ENCODE measurements at places on chromosomes 5 and 9.

DNA sequence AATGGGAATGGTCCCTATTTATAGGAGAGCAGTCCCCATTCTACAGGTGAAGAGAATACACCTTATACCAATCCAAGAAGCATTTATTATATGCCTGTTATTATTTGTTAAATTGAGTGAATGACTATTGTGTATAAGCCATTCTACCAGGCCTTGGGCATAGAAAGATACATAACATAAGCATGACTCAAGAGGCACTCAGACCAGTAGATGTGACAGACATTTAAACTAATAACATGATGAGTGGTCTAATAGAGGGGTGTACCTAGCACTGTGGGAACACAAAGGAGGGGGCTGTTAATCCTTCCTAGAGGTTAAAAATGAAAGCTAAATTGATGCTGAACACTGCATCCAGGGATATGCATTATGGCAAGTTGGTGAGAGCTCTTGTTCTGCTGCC lies 145.0 kb upstream of the TNC start:
- no peak for DNase-seq

- no peak for DNase-seq
Observed at GRCh38 chr9:77128125-77128789, 49.1 kb upstream of the VPS13A start.

DNA sequence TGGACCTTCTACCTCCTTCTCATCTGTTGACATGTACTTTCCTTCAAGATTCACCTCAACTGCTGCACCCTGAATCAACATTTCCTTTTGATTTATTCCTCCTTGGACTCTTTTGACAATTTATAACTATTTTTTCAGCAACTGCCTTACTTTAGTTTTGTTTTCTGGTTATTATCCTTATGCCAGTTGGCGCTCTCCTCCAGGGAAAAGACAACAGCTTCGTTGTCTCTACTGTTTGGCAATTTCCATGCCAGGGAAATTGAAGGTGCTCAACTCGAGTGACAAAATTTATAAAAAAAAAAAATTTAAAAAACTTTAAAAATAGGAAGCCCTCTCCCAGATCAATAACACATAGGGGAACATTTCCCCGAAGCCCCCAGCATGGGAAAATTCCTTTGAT lies 549.2 kb upstream of the DMAC1 start:
- DNase-seq = no peak

- DNase-seq = no peak
Observed at GRCh38 chr5:51347704-51348103, 35.5 kb upstream of the ISL1 start.

- DNase-seq = no peak
Observed at GRCh38 chr9:19101203-19101602, 1.5 kb downstream of the HAUS6 start.

- no peak for DNase-seq
Observed at GRCh38 chr9:37284636-37285035, 137.9 kb upstream of the GRHPR start.

- DNase-seq = no peak
Observed at GRCh38 chr5:103340717-103341388, 82.3 kb downstream of the MACIR start.

DNA sequence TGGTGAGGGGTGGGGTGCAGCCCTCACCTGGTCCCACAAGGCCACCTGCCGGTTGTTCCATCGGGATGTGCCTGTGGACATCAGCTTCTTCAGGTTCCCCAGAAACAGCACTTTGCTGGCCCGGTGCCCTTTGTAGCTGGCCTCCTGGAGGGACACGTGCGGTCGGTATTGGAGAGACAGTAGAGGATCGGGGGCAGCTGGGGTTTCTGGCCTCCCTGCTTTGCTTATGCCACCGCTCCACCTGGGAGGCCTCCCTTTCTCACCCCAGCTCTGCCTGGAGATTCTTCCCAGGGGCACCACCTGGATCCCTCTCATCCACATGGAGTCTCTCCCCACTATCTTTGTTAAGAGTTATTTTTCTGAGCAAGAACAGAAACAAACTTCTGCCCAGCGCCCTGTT lies 13.1 kb upstream of the TRIM14 start:
- DNase-seq = no peak

DNA sequence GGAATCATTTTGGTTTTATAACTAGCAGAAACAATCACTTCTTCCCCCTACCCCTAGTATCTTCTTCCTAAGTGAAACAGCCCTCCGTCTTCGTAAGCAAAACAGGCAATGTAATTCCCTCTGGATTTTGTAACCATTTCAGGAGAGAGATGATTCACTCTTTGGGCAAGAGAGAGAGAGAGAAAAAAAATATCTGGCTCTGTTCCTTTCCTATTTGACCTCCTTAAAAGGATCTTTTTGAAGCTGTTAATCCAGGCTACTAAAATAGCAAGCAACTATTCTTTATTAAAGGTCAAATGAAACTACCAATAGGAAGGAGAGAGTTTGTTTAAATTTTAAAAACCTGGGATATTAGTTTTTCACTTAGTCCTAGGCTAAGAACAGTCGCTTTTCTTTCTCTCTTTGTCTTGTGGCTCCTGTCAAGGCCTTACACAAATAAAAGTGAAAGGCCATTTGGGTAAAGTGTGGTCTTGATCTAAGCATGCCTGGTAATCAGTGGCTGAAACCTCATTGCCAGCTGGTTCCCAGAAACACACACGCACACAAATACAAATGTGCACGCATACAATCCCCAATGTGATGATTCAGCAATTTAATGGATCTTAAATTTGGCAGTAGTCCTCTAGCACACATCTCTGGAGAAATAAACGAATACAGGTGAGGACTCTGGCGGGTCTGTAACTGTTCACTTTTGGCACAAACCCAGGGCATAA lies 70.2 kb downstream of the PRUNE2 start:
- no peak for DNase-seq

GRCh38 chr5:60230456-60230855 lies 336.9 kb upstream of the PDE4D start:
- DNase-seq = no peak

GRCh38 chr9:6495466-6495865 lies 82.5 kb downstream of the UHRF2 start:
- no peak for DNase-seq

GRCh38 chr5:123937230-123937629 lies 425.3 kb downstream of the CSNK1G3 start:
- no peak for DNase-seq

- no peak for DNase-seq
Observed at GRCh38 chr5:115098041-115098702, 71.5 kb downstream of the TRIM36 start.

DNA sequence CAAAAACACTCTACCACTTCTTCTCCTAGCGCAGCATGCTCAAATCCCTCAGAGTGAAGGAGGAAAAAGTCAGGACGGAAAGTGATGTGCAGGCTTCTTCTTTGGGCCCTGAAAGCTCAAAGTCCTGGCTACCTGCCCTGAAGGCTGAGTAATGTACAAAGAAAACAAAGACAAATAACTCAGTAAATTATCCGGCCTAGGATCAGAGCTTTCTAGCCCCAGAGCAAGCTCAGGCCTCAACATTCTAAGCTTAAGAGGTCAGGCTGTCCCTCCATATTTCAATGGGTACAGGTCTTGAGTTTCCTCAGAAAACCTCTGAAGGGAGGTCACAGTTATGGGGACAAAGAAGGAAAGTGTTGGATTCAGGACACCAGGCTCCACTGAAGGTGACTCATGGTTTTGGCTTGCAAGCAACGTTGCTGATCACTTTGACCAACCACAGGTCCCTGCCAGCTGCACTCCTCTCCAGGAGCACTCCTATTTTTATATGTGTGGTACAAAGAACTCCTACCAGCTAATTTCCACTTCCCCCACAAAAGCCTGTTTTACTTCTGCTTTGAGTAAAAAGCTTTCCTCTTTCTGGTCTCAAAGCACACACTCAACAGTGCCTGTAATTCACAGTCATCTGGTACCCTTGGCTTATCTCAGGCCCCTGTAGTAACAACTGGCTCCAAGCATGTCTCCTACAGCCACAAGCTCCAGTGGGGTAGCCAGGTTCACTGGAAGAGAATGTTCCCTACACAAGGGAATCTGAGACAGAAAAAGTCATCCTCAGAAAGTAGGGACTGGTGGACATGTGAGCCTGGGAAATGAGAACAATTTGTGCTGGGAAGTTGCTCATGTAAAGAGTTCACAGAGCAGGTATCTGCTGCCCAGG lies 115.7 kb downstream of the UGCG start:
- DNase-seq = no peak

- DNase-seq = no peak
Observed at GRCh38 chr9:32454280-32454679, 69.8 kb downstream of the ACO1 start.

GRCh38 chr9:5899292-5899691 lies 8.6 kb downstream of the MLANA start:
- DNase-seq = no peak

DNA sequence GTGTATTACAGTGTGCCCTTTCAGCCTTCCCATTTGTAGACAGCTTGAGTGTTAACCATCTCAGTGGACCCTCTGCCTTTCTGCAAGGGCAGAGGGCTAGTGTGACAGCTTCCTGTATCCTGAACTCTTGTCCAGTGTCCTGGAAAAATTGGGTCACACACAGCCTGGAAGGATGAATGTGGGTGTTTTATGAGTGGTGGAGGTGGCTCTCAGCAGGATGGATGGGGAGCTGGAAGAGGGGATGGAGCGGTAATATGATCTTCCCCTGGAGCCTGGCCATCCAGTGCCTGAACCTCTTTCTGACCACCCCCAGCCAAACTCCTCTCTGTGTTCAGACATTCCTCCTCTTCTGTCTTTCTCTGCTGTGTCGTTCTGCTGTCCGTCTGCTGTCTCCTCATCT lies 113.0 kb downstream of the KIF4B start:
- no peak for DNase-seq

GRCh38 chr5:160312960-160313727 lies 780 bp upstream of the CCNJL start:
- DNase-seq = no peak

DNA sequence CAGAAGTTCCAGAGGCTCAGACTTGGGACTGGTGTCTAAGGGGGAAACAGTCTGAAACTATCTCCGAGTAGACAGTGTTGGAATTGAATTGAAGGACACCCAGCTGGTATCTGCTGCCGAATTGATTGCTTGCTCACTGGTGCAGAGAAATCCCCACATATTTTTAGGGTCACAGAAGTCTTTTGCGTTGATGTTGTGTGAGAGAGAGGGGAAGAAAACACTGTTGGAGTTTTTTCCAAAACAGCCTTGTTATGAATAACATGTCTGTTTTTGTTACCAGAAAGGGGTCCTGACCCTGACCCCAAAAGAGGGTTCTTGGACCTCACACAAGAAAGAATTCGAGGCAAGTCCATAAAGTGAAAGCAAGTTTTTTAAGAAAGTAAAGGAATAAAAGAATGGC lies 81.3 kb downstream of the ALDH7A1 start:
- DNase-seq = no peak

- no peak for DNase-seq
Observed at GRCh38 chr9:92639124-92639523, 30.8 kb downstream of the IPPK start.

GRCh38 chr9:19488721-19489120 lies 79.9 kb downstream of the ACER2 start:
- no peak for DNase-seq

DNA sequence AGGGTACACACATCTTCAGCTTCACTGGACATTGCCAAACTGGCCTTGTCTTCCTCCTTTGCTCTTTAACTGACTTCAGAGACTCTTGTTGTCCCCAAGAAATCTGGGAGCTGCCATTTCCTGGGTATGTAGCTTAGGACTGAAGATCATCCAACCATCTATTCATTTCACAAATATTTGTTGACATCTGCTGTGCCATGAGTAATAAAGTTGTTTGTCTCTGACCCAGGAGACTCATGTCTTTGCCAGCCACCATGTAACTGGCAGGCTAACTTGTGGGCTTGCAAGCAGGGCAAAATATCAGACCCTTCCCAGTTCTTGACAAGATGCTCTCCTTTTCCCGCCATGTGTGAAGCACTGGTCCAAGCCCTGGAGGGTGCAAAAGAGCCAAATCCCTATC lies 17.1 kb upstream of the TOR1B start:
- no peak for DNase-seq

DNA sequence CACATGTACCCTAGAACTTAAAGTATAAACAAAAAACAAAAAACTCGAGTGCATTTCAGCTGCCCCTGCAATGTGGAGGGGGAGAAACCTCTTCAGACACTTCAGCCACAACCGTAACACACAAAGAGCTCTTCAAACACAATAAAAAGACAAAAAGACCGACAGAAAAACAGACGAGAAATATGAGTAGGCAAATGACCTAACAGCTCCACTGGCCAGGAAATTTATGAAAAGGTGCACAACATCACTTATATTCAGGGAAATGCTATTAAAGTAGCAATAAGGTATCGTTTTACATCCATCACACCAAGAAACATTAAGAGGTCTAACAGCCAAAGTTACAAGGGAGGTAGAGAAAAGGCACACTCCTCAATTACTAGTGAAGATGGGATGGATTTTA lies 6.2 kb downstream of the ZBED3 start:
- no peak for DNase-seq

DNA sequence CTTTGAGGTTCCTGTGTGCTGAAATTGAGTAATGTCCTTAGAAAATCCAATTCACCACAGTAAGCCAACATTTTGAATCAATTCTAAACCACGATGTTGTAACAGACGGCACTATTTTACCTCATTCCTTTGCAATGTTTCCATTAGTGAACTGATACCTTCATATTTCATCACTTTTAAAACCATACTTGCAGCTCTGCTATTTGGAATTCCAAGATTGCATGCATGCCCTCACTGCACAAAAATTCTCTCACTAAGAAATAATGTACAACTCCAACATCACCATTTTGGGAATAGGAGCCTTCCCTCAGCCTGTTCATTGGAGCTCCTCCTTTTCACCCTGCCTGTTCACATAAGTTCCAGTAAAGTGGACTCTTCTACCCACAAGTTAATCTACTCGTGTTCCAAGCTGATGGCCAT lies 74.8 kb upstream of the TGFBR1 start:
- no peak for DNase-seq

GRCh38 chr9:131960851-131961495 lies 118.7 kb downstream of the MED27 start:
- DNase-seq = no peak

GRCh38 chr9:97564291-97565175 lies 63.1 kb downstream of the TMOD1 start:
- no peak for DNase-seq

DNA sequence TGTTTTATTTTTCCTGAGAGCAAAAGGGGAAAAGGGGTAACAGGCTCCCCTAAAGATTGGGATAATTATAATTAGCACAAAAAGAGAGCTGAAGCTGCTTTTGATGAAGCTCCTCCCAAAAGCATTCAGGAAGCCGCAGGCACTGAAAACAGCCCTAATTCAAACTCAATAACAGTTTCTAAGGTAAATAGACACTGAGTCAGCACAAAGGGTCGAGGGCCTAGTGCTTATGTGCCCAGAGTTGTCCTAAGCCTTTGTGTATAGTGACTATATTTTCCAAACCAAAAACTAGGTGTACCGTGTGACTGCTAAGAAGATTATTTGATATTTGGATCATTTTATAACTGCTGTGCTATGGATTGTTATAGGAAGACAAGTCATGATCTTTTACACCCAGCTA lies 67.7 kb downstream of the HMHB1 start:
- no peak for DNase-seq

DNA sequence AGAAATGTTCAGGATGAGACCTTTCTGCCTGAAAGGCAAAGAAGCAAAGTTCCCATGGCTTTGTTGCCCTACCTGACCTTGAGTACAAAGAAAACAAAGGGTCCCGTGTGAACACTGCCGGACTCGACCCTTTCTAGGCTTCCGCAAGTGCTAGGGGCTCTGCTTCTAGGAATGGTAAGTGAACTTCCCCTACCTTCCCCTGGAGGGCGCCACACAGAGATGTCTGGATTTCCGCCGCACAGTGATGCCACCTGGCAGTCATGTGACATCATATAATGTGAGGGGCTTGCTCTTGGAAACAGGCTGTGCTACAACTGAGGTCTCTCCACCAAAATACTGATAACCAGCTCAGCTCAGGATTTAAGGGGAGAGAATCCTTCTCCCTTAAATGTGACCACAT lies 56.6 kb downstream of the HSD17B3 start:
- DNase-seq = no peak

Measured in stimulated activated CD8-positive, alpha-beta memory T cell treated with anti-CD3 and anti-CD28 coated beads, Interleukin-4, amount 100 ng/mL, for 24 hours (primary cell).